ENCODE measurements at places on chromosomes 12 and 14. TPM values are rescaled to one million over a fixed set of nuclear protein-coding genes. Genes with fewer than 3 reads are reported as not detected.

GRCh38 chr14:23379366-23380196 lies 2.7 kb downstream of the CMTM5 start:
- H3K36me3 ChIP-seq, result no peaks in the 10 kb centered on the region
- DNase-seq, result peak; percentile 86
- no peaks in the 10 kb centered on the region for H3K4me1 ChIP-seq
- no peak overlapping the region for H3K27ac ChIP-seq

PAH gene
- 1.9 TPM for total RNA-seq

ANG gene
- 20.1 TPM for total RNA-seq

BDKRB2 gene
- total RNA-seq, result 0.61 TPM

- no peak overlapping the region for H3K27ac ChIP-seq
- no peaks in the 10 kb centered on the region for H3K27me3 ChIP-seq
- H3K4me1 ChIP-seq, result no peaks in the 10 kb centered on the region
Measured at GRCh38 chr14:75153295-75153694, 23.1 kb downstream of the TMED10 start.

DNA sequence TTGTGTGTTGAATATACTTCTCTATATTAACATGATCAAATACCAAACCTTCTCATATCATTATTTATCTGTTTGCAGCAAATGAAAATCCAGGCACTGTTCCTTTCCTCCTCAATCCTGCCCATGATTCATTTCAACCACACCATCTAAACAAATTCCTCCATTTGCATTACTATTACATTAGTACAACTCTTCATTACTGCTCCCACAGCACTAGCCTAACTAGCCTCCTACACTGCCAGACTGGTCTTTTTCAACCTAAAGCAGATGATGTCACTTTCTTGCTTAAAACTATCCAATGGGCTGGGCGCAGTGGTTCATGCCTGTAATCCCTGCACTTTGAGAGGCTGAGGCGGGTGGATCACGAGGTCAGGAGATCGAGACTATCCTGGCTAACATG lies 117.3 kb upstream of the MYF6 start:
- peaks cover 21% of the 10 kb centered on the region for H3K27me3 ChIP-seq
- H3K4me1 ChIP-seq, result no peaks in the 10 kb centered on the region
- no peaks in the 10 kb centered on the region for H3K36me3 ChIP-seq
- no peak for DNase-seq
- no peak overlapping the region for H3K27ac ChIP-seq
- no peak overlapping the region for H3K4me3 ChIP-seq

DNA sequence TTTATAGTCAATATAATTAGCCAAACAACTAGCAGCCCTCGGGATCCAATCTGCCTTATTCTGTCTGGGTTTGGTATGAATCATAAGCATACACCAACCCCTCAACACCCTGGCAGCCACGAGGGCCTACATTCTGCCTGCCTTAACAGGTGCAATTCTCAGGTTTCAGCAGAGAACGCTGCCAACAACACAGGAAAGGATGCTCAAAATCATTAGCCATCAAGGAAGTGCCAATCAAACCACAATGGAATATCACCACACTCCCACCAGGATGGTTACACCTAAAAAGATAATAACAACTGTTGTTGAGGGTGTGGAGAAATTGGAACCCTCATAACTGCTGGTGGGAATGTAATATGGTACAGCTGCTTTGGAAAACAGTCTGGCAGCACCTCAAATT lies 122.8 kb downstream of the TTC7B start:
- no peak overlapping the region for H3K4me3 ChIP-seq
- H3K36me3 ChIP-seq, result peaks cover 3% of the 10 kb centered on the region
- H3K27me3 ChIP-seq, result no peaks in the 10 kb centered on the region
- H3K4me1 ChIP-seq, result no peaks in the 10 kb centered on the region

Measured in endodermal cell (in vitro differentiated cells).